ENCODE measurements at places on chromosomes 6 and 20. TPM values are rescaled to one million over a fixed set of nuclear protein-coding genes. Genes with fewer than 3 reads are reported as not detected.

Gene ZC3H12D
- 4.3 TPM for total RNA-seq

DNA sequence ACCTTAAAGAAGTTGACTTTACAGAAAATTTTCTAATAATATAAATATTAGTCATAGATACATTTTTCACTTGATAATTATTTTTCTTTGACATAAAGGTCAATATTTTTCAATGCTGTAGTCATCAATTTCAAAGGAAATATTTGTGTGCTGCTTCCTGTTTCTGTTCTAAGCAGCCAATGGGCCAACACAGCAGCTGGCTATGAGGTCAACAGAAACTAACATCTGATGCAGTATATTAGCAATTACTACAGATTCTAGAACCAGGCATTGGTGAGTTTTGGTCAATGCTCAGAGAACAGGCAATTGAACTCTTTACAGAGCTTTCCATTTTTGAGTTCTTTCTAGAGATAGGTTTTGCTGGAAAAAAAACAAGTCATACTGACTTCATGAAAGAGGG is 669.6 kb upstream of the NRSN1 start:
- no peak for DNase-seq

GRCh38 chr6:30759575-30760239 is 15.4 kb upstream of the IER3 start:
- DNase-seq, result no peak

- DNase-seq, result no peak
Observed at GRCh38 chr6:87907521-87907920, 140.1 kb upstream of the SPACA1 start.

GRCh38 chr20:22470620-22471026 is 113.7 kb downstream of the FOXA2 start:
- no peak for DNase-seq

GRCh38 chr6:147077251-147077650 is 127.0 kb upstream of the STXBP5 start:
- no peak for DNase-seq

DNA sequence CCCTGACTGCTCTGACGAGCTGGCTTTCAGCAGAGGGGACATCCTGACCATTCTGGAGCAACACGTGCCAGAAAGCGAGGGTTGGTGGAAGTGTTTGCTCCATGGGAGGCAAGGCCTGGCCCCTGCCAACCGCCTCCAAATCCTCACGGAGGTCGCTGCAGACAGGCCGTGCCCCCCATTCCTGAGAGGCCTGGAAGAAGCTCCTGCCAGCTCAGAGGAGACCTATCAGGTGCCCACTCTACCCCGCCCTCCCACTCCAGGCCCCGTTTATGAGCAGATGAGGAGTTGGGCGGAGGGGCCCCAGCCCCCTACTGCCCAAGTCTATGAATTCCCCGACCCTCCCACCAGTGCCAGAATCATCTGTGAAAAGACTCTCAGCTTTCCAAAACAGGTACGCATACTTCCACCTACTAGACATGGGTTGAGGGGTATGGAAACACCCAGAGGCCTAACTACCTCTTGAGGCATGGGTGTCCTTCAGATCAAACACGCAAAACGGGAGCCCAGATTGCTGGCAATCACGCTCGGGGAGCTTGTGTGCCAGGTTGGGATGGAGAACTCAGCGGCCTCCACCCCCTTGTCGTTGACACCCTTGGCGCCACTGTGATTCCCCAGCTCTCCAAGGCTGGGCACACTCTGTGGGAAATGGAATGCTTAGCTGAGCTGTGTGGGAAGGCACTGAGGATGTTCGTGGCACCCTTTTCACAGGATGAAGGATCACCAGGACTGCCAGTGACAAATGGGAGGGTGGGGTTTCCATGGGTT is 25.3 kb downstream of the CASS4 start:
- no peak for DNase-seq

GRCh38 chr6:142378138-142378875 is 76.5 kb downstream of the ADGRG6 start:
- no peak for DNase-seq

Gene ELMO2
- 30.2 TPM for total RNA-seq

Gene LRRC73
- total RNA-seq, result 0.95 TPM

Gene LY6G6D
- not detected for total RNA-seq

DNA sequence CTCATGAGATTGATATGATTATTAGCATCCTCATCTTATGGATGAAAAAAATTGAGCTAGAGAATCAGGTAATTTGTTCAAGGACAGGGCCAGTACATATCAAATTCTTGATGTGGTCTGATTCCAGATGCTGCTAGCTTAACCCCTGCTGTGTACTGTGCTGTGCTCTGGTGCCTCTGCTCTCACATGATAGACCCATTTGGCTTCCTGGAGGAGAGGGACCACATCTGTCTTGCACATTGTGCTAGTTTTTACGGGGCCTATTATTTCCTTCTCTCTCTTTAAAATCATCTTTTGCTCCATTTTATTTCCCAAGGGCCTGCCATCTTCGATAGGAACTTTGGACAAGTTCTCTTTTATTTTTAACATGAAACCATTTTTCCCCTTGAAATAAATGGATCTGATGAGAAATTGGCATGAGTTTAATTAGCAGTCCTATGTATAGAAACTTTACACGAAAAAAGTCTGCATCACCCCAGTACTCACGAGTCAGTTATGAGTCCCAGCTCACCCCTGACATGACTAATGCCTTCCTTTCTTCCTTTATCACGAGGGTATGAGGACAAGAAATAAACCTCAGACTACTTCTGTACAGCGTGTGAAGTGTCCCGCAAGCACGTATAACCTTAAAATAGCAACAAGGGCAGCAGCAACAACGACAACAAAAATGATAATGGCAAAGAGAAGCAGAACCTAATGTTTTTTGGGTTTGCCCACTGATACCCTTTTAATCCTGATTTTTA is 26.5 kb downstream of the CD109 start:
- DNase-seq, result no peak

DNA sequence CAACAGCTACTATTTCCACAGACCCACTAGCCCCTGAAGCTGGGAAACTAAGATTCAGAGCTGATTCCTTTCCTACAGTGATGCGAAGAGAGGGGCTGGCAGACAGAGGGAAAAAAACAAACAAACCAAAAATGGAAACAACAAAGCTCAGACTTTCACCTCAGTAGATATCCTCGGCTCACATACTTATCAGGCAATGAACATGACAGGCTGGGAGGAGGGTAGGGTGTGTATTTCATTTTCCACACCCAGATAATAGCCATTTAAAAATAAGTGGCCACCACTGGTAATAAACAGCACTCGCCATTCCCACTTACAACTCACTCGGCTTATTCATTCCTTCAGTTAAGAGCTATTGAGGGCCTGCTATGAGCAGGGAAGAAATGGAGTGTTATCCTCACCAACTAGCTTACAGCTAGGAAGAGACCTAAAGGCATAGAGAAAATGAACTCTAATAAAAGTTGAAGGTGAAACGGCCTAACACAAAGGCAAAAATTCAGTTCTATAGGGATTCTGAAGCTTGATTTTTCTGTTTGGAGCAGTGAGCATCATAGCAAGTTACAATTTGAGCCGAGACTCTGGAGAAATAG is 32.0 kb upstream of the SPTLC3 start:
- DNase-seq, result no peak

- no peak for DNase-seq
Observed at GRCh38 chr20:59596690-59597089, 7.7 kb upstream of the PHACTR3 start.

- no peak for DNase-seq
Observed at GRCh38 chr6:12472601-12473038, 182.5 kb downstream of the EDN1 start.

- DNase-seq, result no peak
Observed at GRCh38 chr6:41372832-41373626, 37.6 kb downstream of the NCR2 start.

Gene AHI1
- total RNA-seq, result 25.8 TPM

DNA sequence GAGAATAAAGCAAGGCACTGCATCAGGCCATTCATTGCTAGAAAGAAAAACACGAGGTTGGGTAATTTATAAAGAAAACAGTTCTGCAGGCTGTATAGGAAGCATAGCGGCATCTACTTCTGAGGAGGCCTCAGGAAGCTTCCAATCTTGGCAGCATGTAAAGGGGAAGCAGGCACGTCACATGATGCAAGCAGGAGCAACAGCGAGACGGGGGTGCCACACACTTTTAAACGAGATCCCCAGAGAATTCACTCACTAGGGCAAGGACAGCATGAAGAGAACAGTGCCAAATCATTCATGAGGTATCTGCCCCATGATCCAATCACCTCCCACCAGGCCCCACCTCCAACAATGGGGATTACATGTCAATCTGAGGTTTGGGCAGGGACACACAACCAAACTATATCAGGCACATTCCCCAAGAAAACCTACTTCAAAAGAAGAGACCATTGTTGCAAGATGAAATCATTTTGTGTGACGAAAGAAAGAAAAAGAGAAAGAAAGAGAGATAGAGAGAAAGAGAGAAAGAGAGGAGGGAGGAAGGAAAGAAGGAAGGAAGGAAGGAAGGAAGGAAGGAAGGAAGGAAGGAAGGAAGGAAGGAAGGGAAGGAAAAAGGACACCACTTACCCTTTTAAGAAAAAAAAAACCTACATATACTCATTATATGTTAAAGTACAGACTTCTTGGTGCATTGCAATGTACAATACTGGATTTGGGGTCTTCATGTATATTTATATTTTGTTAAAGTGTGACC is 95.9 kb upstream of the PLEKHG1 start:
- no peak for DNase-seq

GRCh38 chr6:136980070-136980469 is 58.0 kb downstream of the SLC35D3 start:
- no peak for DNase-seq

Gene C20orf173
- total RNA-seq, result not detected

Gene EYA4
- total RNA-seq, result 0.06 TPM

Gene MRPL2
- 75.0 TPM for total RNA-seq

GRCh38 chr6:52635049-52635577 is 35.8 kb upstream of the TMEM14A start:
- no peak for DNase-seq

- DNase-seq, result no peak
Observed at GRCh38 chr6:129686941-129687627, 22.9 kb downstream of the ARHGAP18 start.

Gene MPIG6B
- 0.20 TPM for total RNA-seq

DNA sequence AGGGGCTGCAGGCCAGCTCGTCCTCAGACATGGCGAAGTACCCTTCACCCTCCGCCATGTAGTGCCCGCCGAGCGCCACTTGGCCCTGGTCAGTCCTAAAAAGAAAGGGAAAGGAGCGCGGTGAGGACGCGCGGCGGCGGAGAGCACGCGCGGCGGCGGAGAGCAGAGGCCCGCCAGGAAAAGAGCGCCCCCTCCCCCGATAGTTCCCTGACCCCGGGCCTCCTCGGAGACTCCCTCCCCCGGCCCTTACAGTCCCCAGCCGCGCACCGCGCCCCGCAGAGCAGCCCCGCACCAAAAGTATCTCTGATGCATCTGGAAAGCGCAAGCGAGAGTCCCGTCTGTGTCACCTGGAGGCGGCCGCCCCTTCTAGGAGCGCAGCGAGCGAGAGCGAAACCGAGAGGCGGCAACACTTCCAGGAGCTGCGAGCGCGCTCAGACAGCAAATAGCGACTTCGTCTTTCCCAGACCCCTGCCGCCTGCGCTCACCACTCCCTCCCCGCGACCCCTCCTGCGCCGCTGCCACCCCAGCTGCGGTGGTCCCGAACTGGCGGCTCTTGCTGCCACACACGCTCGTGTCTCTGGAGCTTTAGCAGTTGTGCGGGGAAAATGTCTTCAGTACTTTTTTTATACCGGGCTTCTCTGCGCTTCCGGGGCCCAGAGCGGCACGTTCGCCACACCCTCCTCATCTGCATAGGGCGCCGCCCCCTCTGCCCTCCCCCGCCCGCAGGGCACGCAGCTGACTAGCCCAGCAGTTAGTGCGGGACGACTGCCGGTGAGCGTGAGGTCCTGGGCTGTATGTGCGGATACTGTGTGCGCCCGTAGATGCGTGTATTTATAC is at the start of gene TENT5A:
Gene TENT5A (minus strand): TSS at position 598 of the 837 bp plus-strand sequence. CDS start 540 bp downstream, at position 58.
- peak; percentile 94 for DNase-seq

GRCh38 chr6:87553159-87553765 is 36.5 kb downstream of the RARS2 start:
- DNase-seq, result no peak

Gene CLVS2
- 0.14 TPM for total RNA-seq

DNA sequence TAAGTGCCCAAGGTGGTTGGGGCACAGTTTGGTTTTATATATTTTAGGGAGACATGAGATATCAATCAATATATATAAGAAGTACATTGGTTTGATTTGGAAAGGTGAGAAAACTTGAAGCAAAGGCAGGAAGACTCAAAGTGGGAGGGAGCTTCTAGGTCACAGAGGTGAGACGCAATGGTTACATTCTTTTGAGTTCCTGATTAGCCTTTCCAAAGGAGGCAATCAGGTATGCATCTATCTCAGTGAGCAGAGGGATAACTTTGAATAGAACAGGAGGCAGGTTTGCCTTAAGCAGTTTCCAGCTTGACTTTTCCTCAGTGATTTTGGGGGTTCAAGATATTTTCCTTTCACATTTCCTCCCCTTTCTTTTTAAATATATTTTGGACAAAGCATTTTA is 58.0 kb upstream of the SLC35F1 start:
- DNase-seq, result no peak

DNA sequence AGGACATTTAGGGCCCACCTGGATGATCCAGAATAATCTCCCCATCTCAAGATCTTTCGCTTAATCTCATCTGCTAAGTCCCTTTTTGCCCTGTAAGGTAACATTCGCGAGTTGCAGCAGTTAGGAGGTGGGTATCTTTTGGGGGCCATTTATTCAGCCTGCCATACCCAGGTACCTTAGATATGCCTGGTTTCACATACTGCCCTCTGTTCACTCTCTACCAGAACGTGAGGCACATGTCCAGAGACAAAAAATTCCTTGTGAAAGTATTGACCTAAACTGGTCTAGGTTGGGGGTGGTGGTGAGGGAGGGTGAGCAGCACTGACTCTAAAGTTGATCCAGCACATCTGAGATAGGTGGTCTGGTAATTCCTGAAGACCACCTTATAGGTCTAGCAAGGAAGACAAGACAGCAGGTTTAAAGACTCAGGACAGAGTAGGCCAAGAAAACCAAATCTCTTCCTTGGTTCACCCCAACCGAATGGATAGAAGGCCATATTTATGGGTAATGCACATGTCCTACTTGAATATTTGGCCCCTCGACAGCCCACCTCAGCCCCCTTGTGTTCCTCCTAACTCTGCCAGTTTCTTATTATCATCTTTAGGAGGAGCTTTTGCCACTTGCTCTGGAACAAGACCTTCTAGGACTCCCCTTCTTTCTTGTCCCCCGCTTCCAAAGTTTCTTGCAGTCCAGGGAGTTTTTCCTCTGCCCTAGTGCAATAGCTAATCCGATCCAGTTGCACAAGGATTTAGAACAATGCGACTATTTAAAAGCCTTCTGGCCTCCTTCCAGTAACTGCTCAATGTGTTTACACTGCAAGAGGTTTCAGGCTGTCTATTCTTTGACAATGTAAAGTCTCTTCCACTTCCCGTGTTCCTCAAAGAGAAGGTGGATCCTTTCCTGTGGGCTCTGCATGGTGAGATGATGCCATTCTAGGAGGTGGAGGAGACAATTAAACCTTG is 213.0 kb upstream of the LAMP5 start:
- no peak for DNase-seq

- no peak for DNase-seq
Observed at GRCh38 chr6:34100788-34101187, 45.1 kb downstream of the GRM4 start.

All from left colon (tissue), 2 donors.